ENCODE measurements at places on chromosomes 3 and 15. TPM values are rescaled to one million over a fixed set of nuclear protein-coding genes. Genes with fewer than 3 reads are reported as not detected.

DNA sequence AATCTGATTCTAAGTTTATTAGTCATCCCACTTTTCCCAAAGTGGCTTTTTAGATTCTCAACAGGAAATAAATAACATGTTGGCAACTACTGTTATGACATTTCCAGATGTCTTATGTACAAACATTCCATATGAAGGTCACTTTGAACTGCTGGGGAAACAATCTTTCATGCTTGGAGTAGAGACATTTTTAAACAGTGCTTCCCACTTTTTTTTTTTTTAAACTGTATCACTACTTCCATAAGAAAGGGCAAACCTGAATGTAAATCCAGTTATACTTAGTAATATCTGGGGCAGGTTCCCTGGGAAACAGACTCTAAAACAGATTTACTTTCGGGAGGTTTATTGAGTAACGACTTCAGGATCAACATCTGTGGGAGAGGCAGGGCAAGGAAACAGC is 473.8 kb downstream of the TAFA4 start:
- DNase-seq, result no peak

DNA sequence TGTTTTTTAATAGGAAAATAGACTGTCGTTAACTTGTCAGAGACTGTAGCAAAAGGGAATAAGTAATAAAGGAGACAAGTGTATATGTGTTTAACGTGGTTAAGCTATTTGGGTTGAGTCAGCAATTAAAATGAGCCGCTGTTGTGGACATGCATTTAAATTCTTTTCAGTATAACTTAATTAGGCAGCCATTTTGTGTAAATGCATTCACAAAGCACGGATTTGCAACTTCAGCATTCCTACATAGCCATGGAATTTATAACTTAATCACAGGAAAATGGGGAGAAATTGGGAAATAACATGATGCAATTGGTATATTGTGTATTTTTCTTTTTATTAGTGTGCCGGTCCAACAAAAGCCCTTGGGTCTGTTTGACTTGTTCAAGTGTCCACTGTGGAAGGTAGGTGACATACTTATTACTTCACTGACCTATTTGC is 27.9 kb downstream of the USP3 start:
- no peak for DNase-seq

GRCh38 chr3:170423001-170423615 is 4.4 kb downstream of the CLDN11 start:
- no peak for DNase-seq

DNA sequence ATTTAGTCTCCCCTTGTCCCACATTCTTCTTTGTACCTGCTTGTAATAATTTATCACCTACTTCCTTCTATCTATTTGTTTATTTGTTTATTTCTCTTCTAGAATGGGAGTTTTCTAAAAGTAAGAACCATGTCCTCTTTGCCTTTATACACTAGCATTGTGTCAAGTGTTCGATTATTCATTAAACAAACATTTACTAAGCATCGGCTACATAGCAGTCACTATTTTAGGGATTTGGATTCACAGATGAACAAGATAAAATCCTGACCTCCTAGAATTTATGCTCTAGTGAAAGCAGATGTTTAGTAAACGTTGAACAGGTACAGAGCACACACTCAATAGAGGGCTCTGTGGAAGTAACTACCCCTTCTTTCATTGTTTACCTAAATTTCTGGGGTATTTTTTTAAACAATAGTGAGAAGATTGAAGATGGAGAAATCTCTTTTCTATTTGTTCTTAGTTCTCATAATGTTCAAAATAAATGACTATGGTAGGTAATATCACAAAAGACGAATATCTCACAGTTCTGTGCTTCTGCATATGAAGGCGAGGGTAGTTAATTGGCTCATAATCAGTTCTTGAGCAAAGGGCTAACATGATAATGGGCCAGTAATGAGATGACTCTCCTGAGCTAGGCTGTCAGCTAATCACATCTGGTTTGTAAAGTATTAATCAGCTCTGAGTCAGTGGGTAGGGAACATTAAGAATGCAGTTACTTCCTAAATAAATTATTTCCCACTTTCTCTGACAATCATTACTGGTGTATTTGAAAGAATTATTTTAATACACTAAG is 111.9 kb downstream of the SLC9A9 start:
- DNase-seq, result no peak

GRCh38 chr3:65112751-65113300 is 425.0 kb upstream of the ADAMTS9 start:
- no peak for DNase-seq

DNA sequence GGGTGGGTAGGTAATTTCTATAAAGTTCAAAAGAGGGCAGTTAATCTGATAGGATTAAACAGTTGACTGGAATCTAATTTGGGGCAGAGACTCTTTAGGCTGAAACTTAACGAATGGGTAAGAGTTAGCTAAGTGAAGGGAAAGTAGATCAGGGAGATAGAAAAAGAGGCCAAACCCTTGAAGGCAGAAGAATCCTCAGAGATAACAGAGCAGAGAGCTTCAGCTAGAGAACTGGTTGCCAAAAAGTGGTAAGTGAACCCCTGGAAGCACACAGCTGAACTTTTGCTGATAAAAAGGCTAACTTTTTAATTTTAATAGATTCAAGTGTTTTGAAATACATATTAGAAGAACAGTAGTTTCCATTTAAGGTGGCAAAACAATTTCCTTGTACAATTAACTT is 99.2 kb downstream of the FHIT start:
- no peak for DNase-seq

- no peak for DNase-seq
These were observed at the start of gene AADACL2 for GRCh38 chr3:151733613-151734012. TSS of gene AADACL2 (plus strand) at chr3:151733927. CDS start at chr3:151734036, 109 bp downstream.

GRCh38 chr3:143480344-143480743 is 360.8 kb downstream of the CHST2 start:
- DNase-seq, result no peak

- DNase-seq, result no peak
These were observed 27.1 kb downstream of the SHC4 start for GRCh38 chr15:48936666-48937065.

The RBP2 gene
- total RNA-seq, result not detected

The C3orf52 gene
- 50.2 TPM for total RNA-seq

The SAMD7 gene
- total RNA-seq, result not detected

The LRRC31 gene
- 0.78 TPM for total RNA-seq

The PPP1R14D gene
- not detected for total RNA-seq
